Heart right ventricle (tissue), 16 donors: ENCODE measurements at places on chromosomes 2 and 18. TPM values are rescaled to one million over a fixed set of nuclear protein-coding genes. Genes with fewer than 3 reads are reported as not detected.

DNA sequence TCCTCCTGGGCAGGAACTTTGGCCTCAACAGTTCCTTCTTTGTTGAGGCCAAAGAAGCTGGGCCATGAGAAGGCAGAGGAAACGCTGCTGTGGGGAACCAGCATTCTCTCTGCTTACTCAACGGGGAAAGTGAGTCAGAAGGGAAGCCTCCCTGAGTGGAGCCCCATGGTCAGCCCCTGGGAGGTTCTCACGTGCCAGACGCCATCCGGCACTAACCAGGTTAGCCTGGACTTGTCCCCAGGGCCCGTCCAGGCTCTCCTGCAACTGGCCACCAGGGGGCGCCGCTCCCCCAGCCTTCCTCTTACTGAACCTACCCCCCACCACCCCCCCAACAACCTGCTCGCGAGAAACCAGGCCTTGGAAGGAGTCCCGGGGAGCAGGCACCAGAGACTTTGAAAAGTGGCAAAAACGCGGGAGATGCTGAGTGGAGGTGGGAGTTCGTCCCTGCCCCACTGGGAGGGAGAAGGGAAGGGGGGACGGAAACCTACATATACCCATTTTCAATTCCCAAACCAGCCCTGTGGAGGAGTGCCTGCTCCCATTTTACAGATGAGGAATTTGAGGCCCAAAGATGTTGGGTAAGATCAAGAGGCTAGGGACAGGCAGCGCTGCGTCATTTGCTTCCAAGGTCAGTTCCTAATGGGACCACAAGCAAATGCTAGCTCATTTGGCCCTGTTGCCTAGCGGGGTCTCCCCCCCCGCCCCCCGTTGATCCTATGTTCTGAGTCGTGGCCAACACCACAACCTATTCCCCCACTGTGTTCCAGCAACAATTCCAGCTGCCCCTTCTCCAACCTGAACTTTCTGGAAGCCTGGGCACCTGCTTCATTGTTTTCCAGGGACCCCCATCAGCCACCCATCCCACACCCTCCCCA, 20.0 kb downstream of the TEX44 start:
- H3K36me3 ChIP-seq = no peaks in the 10 kb centered on the region
- H3K4me1 ChIP-seq = peaks cover 43% of the 10 kb centered on the region
- no peak overlapping the region for H3K4me3 ChIP-seq
- H3K27ac ChIP-seq = peak overlapping the region; percentile 95
- H3K27me3 ChIP-seq = no peaks in the 10 kb centered on the region

Gene FLACC1
- total RNA-seq = 15.9 TPM

DNA sequence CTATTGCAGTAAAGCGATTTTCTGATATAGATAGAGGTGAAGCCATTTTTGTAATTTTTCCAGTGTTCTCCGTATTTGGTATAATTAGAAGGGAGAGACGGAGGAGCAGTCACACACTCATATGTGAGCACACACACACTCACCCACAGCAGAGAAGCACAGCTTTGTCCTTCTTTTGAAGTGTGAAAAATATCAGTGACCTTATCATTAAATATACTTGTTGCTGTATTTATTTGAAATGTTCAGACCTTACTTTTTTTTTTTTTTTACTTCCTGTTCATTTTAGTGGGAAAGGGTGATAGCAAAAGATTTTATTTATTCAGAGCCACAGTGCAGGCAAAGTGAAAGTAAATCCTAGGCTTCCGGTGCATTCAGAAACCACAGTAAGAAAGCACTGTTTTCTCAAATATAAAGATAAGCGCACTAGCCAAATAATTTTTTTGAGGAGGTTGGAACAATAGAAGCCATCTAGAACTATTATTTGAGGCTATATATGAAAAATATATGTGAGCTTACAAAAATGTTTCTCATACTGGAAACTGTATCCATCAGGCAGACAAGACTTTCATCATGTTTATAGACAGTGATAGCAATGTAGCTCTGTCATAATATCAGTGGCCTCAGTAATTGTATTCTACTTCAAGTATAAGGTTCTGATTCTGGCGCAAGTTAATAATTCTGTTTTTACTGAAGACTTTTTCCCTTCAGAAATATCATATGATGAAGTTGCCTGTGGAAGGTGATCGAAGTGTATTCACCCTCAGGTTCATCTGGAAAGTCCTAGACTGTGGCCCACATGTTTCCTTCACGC, 37.2 kb downstream of the TSHZ1 start:
- DNase-seq = peak; percentile 20
- peak overlapping the region; percentile 48 for H3K4me3 ChIP-seq
- H3K27ac ChIP-seq = peak overlapping the region; percentile 82

DNA sequence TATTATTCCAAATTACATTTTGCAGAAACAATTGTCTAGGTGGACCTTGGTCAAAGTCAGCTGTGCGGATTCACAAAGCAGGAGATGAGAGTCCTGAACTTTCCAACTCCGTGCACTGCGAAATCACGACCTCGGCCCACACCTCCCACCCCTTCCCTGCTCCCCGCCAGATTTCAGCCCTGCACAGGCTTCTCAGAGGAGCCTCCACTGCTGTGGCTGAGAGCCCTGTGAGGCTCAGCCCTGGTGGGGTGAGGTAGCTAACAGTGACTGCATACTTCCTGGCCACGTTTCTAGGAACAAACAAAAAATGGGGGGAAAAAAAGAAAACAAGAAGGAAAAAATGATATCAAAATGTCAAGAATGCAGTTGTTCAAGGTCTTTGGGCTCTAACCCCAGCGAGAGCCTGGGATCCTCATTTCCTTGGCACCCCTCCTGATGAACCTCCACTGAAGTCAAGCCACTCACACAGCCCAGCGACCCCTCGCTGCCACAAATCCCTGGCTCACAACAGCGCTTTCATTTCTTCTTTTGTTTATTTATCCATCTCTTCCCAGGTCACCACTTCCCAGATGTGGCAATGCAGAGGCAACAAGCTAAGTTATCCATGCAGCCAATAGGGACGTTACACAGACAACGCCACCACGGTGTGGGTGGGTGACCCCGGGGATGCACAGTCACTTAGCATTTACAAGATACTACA, 729.7 kb upstream of the ID2 start:
- no peaks in the 10 kb centered on the region for H3K27me3 ChIP-seq
- no peaks in the 10 kb centered on the region for H3K4me1 ChIP-seq
- no peak overlapping the region for H3K27ac ChIP-seq
- H3K4me3 ChIP-seq = no peak overlapping the region
- DNase-seq = no peak

DNA sequence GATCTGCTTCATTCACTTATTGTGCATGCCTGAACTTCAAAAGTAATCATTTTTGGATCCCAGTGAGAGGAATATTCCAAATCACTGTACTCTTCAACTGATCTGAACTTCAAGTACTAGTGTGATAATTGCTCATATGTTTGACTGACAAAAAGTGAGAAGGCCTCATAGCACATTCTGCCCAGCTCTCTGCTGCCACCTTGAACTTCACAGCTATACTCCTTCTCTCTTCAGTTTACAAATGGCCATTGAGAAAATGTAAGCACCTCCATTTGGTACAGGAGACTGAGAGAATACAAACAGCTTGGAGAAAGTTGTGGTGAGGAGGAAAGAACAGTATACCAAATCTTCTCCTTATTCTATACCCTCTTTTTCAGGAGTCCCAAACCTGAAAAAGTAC, 946.0 kb upstream of the CHAC2 start:
- DNase-seq = no peak
- no peaks in the 10 kb centered on the region for H3K4me1 ChIP-seq
- no peak overlapping the region for H3K27ac ChIP-seq
- no peaks in the 10 kb centered on the region for H3K36me3 ChIP-seq

Gene BOLL
- not detected for total RNA-seq

Gene ICA1L
- 12.1 TPM for total RNA-seq

DNA sequence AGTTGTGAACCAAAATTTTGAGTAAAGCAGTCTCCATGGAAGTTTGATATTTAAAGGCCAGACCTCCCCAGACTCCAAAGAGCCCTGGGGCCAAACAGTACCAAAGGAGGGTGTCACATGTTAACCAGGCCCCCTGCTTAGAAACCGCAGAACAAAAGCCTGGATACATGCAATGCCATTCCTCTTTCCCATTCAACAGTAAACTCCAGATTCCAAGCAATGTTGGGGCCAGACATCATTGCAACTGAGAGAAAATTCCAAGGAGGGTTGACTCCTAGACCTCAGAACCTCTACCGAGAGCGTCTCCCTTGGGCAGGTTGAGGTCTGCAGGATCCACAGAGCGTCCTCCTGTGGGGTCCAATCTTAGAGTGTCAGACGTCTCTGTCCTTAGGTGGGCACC, 404.4 kb upstream of the SYT4 start:
- no peaks in the 10 kb centered on the region for H3K36me3 ChIP-seq
- no peak overlapping the region for H3K27ac ChIP-seq
- DNase-seq = no peak
- H3K27me3 ChIP-seq = no peaks in the 10 kb centered on the region
